ENCODE measurements at places on chromosomes 1 and 21. TPM values are rescaled to one million over a fixed set of nuclear protein-coding genes. Genes with fewer than 3 reads are reported as not detected.

GRCh38 chr1:53942127-53942957 is 3.2 kb downstream of the IFT25 start:
- no peak for DNase-seq

- no peak for DNase-seq
Measured at GRCh38 chr1:183702087-183702812, 49.1 kb upstream of the APOBEC4 start.

DNA sequence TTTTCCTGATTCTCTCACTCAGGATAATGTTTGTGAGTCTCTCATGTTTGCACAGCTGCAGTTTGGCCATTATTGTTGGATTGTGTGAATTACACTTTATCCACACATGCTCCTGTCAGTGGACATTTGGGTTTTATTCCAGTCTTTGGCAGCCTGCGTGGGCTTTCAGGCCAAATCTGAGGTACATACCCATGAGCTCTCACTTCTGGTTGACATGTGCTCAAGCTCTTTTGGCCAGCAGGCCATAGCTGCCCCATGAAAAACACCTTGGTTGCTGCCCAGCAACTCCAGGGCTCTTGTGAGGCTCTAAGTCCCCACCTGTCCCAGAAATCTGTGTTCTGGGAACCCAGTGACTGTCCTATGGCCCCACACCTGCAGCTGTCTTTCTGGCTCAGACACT is 124.5 kb upstream of the GALNT2 start:
- DNase-seq, result no peak

- no peak for DNase-seq
Measured at GRCh38 chr21:40507978-40508377, 339.0 kb downstream of the DSCAM start.

GRCh38 chr1:194045416-194045815 is 859.0 kb upstream of the B3GALT2 start:
- no peak for DNase-seq

DNA sequence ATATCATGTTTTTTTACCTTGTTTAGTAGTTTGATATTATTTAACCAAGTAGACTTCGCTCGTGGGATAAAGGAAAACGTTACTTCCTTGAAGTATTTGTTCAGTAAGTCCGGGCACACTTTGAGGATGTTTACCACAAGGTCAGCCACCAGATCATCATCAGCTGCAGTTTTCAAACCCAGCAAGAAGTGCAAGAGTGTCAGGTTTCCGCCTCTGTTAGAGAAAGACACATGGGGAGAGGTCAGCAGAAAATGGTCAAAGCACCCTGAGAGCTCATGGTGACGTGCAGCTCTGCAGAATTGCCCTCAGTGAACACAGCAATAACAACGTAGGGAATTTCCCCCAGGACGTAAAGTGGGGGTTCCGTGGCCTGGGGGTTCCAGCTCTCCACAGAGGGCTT is 24.4 kb downstream of the URB1 start:
- no peak for DNase-seq

SELL gene
- total RNA-seq, result 1.4 TPM

GRCh38 chr1:37561133-37562132 is 4.7 kb downstream of the DNALI1 start:
- no peak for DNase-seq

DNA sequence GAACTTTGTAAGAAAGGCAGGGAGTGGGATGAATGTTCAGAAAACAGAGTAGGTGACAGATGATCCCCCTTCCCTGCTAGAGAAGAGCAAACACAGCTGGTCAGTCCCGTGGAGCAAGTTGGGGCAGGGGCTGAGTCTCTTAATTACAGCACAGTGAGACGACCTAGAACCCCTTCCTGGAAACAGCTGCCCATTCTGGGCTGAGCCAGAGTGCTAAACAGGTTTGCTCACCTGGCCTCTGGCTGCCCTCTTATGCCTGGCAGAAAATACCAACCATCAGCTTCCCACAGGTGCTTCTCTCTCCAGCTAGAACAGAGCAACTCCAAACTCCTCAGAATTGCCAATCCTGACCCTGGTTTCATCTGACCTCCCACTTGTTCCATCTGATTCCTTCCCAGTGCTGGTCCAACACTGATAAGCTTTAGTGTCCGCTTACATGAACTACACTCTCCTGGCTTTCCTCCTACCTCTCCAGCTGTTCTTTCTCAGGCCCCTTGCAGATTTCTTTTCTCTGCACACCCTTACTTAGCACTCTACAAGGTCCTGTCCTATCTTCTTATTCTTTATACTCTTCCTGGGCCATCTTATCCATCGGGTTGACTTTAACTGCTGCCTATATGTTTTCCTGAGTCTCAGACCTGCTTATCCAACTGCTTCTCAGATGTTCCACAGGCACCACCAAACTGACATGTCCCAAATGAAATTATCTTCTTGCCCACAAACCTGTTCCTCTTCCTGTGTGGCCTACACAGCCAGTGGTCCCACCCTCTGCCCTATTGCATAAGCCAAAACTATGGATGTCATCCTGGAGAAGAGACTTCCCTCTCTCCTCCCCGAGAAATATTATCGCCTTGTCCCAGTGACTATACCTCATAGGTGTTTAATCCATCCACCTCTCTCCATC is 22.6 kb upstream of the COL9A2 start:
- DNase-seq, result no peak

- DNase-seq, result no peak
Measured at GRCh38 chr1:27835046-27835445, 4.5 kb downstream of the PPP1R8 start.

GRCh38 chr21:34282223-34282622 is 81.6 kb upstream of the KCNE2 start:
- DNase-seq, result no peak

GRCh38 chr21:35051287-35051818 is 2.3 kb upstream of the RUNX1 start:
- no peak for DNase-seq

HSD3B2 gene
- 0.32 TPM for total RNA-seq

SLAMF1 gene
- not detected for total RNA-seq

GRCh38 chr1:195591917-195592672 is 1016.1 kb downstream of the KCNT2 start:
- DNase-seq, result no peak

DNA sequence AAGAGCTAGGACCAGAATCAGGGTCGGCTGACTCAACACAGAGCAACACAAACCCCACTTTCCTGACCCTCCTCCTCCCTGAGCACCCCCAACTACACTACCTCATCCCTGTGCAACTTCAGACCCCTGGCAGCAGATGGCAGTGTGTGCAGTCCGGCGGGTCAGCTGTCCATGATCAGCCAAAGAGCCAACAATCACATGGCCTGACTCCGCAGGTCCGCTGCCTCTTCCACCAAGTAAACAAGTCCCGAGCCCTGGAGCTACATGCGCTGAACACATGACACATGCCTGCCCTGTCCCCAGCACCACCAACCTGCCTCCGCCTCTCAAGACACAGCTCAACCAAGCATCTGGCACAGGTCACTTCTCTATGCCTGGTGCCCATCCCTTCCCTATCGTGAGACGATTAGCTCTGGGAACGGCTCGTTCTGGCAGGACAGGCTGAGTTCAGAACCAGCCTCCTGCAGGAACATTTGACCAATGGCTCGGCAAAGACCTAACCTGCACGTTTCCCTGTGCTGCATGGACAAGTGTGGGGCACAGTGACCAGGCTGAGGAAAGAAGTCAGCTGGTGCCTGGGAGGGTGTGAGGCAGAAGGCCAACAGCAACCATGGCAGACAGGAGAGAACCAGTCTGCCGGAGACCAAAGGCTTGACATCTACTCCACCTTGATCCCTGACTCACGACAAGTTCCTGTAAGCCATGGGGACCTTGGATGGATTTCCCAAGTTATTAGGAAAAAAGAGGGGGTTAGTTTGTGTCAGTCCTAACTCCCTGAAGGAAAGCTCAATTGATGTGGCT is 60.3 kb downstream of the CD46 start:
- no peak for DNase-seq

TM2D1 gene
- 55.5 TPM for total RNA-seq

DYNLT4 gene
- 0.72 TPM for total RNA-seq

DNA sequence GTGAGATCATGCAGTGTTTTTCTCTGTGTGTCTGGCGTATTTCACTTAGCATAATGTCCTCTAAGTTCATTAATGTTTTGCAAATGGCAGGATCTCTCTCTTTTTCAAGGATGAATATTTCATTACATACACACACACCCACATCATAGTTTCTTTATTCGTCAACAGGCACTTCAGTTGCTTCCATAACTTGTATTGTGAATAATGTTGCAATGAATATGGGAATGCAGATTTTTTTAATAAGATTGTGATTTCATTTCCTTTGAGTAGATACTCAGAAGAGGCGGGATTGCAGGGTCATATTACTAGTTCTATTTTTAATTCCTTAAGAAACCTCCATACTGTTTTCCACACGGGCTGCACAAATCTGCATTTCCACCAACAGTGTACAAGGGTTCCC is 134.0 kb downstream of the CLEC20A start:
- no peak for DNase-seq

GRCh38 chr21:35414507-35415139 is 365.5 kb upstream of the RUNX1 start:
- no peak for DNase-seq

DNA sequence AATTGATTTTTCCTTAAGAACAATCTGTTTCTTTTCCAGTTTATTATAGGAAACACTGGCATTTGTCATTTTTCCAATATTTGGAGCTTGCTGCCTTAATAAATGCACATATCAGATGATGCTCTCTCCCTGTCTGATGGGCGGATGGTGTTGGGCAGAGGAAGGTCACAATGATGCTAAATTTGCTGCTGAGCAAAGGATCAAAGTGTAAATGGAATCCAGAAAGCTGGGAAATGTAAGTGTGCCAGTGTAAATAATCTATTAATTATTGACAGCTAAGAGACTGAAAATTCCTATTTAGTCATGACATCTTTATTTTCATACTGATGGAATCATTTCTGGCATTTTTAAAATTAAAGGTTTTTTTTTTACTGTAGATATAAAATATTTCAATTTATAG is 243.2 kb downstream of the PTBP2 start:
- no peak for DNase-seq

KLF18 gene
- not detected for total RNA-seq

GRCh38 chr1:40014812-40015594 is 25.5 kb upstream of the CAP1 start:
- DNase-seq, result no peak

DNA sequence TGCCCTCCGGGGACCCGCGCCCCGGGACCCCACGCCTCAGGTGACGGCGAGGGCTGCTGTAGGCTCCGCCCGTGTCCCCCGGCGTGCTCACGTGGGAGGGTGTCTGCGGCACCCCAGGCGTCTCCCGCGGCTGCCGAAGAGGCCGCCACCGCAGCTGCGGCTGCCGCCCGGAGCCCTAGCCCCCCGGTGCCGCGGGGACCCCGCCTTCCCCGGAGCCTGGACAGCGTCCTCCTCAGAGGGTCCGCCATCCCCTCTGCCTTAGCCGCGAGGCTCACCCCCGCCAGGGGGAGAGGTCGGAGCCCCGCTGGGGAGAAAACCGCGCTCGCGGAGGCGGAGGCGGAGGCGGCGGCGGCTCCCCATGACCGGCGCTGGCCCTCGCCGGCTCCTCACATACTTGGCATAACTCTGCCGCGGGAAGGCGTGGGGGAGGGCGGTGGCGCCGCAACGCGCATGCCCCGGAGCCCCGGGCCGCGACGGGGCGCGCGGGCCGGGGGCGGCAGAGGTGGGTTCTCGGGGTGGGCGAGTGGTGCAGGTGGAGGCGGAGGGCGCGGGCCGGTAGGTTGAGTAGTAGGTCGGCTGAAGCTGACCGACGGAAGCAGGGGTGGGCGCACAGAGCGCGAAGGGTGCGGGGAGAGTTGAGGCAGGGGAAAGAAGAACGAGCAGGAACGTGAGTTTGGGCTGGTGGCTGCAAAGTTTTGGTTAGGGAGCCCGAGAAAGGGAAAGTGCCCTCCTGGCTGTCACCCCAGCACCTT is 700 bp upstream of the SYDE2 start:
- peak; percentile 81 for DNase-seq

- no peak for DNase-seq
Measured at GRCh38 chr1:229153955-229154548, 116.9 kb upstream of the RAB4A start.

- DNase-seq, result no peak
Measured at GRCh38 chr1:30386156-30386926, 337.0 kb downstream of the MATN1 start.

DNA sequence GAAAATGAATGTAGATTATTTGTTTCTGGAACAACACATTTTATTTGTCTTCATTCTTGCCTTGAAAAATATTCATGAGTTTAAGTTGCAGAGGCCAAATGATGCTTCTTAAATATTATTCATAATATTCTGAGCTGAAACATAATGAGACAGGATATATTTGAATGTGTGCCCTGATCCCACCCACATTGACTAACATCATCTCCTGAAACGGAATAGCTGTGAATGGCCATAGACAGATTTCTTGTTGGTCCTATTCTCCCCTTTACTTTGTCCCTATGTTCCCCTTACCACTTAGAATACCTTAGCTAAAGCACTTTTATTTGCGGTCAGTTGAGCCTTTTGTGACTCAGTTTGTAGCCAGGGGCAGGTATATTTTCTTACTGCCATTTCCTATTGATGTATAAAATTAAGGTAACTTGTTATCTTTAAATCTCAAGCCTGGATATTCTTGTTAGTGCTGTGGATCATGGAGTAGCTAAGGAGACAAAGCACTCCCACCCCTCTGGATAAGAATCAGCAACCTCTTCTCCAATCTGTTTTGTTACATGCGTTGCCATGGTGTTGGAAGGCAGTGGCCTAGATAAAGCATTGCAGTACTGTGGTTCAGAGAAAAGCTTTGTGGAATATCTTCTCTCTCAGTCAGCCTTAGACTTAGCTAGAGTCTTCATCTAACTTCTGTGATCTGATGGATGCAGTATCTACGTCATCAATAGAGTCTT is 478.5 kb upstream of the DEPDC1 start:
- no peak for DNase-seq

DNA sequence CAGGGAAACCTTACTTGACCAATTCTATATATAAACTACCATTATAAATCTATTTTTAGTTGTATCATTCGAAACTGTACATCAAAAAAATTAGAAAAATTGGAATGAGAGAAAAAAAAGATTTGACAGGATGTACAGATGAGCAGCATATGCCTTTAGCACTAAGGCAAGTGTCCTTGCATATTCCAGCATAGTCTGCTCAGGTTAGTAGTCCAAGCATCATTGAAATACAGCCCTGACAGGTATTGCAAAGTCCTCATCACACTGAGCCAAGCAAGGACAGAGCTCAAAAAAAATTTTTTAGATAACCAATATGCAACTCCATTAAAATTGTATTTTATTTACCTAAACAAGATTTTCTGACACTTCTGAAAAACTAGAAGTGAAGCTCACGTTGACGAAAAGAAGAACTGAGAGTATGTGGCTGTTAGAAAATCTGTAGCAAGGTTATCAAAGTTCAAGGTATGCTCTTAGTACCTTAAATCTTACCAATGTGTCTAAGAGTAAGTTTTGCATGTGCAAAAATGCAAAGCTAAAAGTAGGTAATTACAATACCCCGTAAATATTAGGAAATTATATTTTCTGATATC is 465.6 kb upstream of the ADGRL4 start:
- no peak for DNase-seq

- DNase-seq, result no peak
Measured at GRCh38 chr1:226883630-226884029, 13.2 kb downstream of the PSEN2 start.

DNA sequence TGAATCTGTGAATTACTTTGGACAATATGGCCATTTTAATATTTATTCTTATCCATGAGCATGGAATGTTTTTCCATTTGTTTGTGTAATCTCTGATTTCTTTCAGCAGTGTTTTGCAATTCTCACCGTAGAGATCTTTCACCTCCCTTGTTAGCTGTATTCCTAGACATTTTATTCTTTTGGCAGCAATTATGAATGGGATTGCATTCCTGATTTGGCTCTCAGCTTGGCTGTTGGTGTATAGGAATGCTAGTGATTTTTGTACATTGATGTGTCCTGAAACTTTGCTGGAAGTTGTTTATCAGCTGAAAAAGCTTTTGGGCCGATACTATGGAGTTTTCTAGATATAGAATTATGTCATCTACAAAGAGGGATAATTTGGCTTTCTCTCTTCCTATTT is 44.2 kb upstream of the NEGR1 start:
- no peak for DNase-seq
